ENCODE measurements at places on chromosomes 5 and 9.

DNA sequence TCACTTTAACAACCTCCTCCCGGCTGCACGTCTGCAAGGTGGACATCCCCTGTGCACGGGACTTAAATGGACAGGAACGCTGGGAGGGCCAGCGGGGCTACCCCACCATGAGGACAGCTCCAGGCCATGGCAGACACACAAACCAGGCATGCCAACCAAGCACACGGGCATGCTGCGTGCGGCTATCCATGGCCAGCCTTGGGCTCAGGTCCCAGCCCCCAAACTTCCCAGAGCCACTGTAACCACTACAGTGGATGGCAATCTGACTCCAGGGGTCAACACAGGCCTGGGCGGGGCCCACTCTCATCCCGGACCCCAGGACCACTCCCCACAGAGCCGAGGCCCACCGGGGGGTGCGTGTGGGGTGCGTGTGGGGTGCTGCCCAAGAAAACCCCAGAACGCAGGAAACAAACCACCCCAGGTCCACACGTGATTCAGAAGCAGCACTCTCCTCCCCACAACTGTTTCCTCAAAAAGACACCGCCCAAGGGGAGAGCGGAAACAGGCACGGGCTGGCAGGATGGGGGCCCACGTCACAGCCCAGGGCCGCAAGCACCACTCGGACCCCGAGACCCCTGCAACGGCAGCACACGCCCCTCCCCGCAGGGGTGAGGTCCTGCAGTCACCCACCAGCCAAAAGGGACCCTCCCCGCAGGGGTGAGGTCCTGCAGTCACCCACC, 7.4 kb downstream of the SLC12A7 start:
- DNase-seq = no peak

DNA sequence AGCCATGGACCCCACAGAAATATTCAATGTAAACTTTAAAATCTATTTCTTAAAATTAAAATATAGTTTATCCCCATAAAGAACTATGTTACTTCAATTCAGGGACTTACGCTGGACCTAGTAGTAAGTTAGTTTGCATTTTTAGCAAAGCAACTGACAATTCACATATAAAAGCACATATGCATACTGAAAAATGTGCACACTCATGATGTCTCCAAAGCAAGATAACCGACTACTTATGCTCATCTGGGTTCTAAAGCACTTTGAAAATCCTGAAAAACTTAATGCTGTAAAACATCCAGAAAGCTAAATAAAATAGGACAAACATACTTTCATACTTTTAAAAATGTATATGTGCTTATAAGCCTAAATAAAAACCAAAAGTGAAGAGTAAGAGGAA, 264.4 kb upstream of the GAS1 start:
- DNase-seq = no peak

DNA sequence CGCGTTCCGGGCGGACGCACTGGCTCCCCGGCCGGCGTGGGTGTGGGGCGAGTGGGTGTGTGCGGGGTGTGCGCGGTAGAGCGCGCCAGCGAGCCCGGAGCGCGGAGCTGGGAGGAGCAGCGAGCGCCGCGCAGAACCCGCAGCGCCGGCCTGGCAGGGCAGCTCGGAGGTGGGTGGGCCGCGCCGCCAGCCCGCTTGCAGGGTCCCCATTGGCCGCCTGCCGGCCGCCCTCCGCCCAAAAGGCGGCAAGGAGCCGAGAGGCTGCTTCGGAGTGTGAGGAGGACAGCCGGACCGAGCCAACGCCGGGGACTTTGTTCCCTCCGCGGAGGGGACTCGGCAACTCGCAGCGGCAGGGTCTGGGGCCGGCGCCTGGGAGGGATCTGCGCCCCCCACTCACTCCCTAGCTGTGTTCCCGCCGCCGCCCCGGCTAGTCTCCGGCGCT, at the start of gene DAPK1:
Gene DAPK1, plus strand, starts transcription at position 264 of the 442 bp plus-strand sequence. CDS start 1,211 bp downstream, outside the sequence.
- peak; percentile 79 for DNase-seq

GRCh38 chr9:29875547-29875946, 2302.3 kb upstream of the C9orf72 start:
- DNase-seq = no peak

GRCh38 chr9:107243742-107244141, 39.3 kb upstream of the RAD23B start:
- no peak for DNase-seq

DNA sequence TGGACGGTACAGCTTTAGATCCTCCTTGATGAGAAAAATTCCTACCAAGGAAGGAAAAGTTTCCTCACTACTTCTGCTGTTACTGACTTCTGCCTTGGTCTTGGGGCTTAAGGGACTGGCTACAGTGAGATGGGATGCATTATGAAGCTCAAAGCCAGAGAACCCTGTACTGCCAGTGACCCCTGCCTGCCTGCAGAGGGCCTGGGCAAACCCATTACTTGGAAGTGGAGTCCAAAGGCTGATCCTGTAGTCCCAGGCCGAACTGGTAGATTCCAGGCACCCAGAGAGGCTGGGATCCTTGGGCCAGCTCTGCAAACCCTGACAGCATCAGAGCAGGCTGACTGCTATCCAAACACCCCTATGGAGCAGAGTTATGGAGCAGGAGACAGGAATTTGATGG, 25.7 kb upstream of the NR5A1 start:
- DNase-seq = no peak

- DNase-seq = no peak
These were observed 92.9 kb upstream of the RASGRF2 start for GRCh38 chr5:80867233-80867632.

DNA sequence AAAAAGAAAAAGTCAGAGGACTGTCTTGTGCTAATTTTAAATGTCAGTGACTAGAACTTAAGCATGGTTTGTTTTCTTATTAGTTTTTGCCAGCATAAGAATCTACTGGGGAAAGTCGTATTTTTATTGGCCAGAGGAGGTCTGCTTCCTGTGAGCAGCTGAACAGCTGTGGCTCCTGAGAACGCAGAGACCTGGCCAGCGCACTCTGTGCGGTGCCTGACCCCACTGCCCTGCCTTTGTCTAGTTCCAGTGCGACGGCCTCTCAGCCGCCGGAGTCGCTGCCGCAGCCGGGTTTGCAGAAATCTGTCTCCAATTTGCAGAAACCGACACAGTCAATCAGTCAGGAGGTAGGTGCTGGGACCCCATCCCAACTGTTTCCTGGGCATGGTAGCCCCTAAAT, 42.5 kb downstream of the PRRC2B start:
- no peak for DNase-seq

DNA sequence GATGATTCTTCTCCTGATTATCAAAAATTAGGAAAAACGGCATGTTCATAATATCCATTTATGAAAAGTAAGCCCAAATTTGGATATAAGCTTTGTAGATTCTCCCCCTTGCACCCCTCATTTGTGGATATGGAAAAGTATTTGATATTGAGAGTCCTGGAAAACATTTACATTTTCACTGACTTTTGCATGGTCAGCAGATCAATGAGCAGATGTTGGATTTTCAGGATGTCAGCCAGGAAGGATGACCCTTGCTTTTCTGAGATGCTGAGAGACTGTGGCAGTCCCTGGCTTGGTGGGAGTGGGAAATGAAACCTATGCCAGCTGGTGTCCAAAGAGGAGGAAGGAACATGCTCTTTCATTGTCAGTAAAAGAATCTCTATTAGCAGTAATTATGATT, 410.8 kb downstream of the DMAC1 start:
- no peak for DNase-seq

DNA sequence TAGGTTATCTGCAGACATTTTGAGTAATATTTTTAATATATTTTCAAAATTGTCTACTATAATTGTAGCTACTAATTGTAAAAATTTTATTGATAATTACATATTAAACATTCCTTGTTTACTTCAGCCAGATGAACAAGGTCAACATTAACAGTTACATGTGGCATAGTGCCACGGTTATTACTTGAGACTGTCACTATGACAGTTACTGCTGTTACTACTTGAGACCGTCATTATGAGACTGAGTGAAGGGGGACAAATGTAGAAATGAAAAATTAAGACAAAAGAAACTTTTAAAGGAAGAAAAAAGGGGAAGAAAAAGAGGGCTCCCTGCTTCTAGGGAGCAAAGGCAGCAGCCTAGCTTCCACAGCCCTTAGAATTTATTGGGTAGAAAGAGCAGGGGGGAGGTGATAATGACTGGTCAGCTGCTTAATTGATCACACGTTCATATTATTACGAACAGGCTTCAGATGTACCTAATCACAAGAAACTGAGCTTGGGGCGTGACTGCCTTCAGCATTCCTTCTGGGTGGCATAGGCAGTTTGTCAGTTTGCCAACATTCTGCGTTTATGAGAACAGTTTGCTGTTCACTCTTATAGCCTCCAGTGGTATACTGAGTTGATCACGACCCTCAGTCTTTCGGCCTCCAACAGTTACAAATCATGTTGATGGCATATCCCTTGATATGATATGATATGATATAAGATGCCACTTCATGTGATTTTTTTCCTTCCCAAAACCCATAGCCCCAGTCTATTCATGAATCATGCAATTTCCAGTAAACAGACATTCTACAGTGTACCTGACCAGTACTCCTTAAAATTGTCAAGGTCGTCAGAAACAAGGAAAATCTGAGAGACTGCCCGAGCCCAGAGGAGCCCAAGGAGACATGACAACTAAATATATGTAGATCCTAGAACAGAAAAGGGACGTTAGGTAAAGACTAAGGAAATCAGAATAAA, 13.1 kb downstream of the MARCHF6 start:
- DNase-seq = no peak

DNA sequence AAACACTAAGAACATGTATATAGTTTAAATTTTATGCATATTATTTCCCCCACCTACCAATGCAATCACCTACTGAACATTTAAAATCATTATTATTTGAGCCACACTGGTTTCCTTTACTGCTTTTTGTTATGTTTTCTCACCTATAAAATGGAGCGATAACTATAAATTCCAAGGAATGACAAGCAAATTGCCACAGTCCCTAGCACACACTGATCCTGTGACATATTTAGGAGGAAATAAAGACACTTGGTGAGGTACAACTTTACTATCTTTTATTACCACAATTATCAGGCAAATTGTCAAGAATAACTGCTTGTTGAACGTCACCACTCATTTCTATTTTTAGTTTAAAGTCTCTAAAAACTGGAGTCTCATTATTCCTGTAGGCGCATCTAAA, 1693.6 kb downstream of the EFNA5 start:
- DNase-seq = no peak

DNA sequence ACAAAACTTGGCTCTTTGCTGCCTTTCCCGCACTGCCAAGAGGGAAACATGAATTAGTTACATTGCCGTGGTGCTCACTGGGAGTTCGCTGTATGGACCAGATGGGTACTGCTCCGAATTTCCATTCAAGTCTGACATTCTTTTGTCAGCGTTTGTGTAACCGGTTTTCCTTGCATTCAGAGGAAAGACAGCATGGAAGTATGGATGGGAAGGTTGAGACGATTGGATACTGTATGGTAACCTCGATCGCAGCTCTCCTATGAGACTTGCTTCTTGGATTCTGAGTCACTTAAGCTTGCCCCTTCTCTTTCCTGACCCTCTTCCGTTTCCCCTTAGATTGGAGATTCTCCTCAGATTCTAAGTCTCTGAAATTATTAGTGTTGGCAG, 625 bp upstream of the UBLCP1 start:
- DNase-seq = no peak

- no peak for DNase-seq
These were observed 509.4 kb downstream of the IRX1 start for GRCh38 chr5:4104831-4105597.

All from WTC11 (cell line).